RWPE1 (cell line): ENCODE measurements at places on chromosomes 7 and 10.
A peak's percentile ranks its signal among the peaks of the same experiment; 100 is the strongest.

GRCh38 chr7:33251301-33251700 is 121.9 kb downstream of the BBS9 start:
- DNase-seq, result no peak

DNA sequence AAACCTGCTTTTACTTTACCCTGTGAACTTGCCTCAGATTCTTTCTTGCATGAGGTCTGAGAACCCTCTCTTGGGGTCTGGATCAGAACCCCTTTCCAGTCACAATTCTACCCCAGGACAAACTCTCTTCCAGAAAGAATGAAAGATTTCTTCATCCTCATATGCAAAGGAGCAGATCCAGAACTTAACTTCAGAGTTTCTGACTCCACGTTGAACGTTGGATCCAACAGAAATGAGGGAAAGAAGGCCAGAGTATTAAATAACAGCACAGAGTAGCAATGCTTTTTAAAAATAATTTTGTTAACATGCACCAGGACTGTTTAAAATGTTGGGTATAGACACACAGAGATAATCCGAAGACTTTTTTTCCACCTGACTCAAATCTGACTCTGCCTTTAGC is 632.9 kb upstream of the AUTS2 start:
- no peak for DNase-seq

DNA sequence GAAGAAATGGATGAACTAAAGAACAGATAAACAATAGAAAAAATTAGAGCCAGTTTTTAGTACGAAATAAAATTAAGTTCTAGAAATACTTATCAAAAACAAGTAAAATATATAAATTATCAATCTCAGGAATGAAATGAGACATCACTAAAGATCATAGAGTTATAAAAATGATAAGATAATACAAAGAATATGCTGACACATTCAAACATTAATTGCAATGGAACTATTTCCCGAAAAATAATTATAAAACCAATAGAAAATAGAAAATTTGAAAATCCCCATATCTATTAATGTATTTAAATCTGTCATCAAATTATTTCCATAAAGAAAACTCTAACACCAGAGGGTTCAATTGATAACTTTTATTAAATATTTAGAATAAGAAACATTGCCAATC is 458.1 kb upstream of the MBL2 start:
- DNase-seq, result no peak

DNA sequence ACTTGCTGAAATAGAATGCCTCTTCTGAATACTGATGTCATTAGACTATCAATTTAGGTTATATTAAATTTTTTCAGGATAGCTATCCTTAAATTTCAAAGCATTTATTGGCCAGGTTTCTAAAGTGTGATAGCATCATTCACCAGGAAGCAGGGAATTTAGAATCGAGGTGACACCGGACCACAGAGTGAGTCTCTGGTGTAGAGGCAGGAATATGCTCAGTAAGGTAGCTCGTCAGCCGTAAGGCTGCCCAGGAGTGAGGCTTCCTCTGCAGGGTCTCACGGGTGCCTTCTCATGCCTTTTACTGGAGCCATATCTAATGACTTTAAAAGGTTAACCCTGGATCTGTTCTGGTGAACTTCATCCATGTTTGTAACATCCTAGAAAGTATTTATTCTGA is 170.8 kb upstream of the KLF14 start:
- DNase-seq, result no peak

DNA sequence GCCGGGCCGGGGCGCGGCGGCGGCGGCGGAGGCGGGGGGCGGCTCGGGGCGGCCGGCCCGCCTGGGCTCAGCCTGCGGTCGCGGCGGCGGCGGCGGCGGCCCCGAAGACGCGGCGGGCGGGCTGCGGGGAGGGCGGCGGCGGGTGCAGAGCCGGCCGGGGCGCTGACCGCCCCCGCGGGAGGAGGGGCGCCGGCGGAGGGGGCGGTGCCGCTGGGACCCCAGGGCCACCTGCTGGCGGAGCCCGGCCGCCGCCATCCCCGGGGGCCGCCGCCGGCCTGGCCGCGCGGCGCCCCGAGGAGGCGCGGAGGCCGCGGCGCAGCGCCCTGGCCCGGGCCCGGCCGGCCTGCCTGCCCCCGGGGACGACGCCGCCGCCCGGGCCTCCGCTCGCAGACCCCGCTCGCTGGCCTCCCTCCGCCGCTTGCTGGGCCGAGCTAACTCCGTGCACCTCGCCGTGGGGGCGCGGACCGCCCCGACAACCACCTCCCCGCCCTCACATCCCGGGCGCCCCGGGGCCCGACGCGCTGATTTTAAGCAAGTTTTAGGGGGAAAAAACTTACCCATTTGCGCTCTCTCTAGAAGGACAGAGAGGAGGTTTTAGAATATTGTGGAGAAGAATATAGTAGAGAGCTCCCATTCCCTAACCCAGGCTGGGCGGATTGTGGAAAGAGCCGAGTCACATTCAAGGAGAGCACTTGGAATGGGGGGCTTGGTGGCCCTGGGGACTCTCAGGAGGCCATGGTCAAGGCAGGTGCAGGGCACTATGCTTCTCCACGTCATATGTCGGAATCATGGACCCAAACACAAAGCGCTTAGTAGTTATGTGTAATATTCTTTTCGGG is at the start of gene BEND7:
Gene BEND7, minus strand, starts transcription at position 140 of the 839 bp plus-strand sequence. CDS start 481 bp downstream, outside the sequence.
- DNase-seq, result peak; percentile 26

GRCh38 chr7:37732253-37732652 is 48.7 kb downstream of the GPR141 start:
- no peak for DNase-seq

- no peak for DNase-seq
These were observed 759.4 kb downstream of the CNTNAP2 start for GRCh38 chr7:146875981-146876380.

DNA sequence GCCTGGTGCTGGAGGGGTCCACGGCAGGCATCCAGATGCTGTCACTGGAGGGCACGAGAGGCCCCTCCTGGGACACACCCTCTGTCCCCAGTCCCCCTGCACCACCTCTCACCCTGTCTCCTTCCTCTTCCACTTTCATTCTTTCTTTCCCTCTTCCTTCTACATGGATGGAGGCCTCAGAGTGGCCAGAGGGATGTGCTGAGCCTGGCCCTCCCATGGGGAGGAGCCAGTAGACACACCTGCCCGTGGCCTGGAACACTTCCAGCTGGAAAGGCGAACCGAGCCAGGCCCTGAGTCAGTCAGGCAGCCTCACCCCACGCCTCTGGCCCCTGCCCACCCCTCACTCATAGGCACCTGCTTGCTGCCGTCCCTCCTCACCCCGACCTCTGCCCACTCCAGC is 55.9 kb upstream of the MXI1 start:
- peak; percentile 84 for DNase-seq

- no peak for DNase-seq
These were observed 208.5 kb downstream of the PTEN start for GRCh38 chr10:88071879-88072278.

- no peak for DNase-seq
These were observed 27.3 kb upstream of the ITGB1 start for GRCh38 chr10:32985341-32985764.

- DNase-seq, result peak; percentile 40
These were observed 76.1 kb downstream of the BICC1 start for GRCh38 chr10:58588673-58589265.

GRCh38 chr10:45564303-45564959 is 108.1 kb downstream of the ZFAND4 start:
- DNase-seq, result no peak
